Activated CD4-positive, alpha-beta T cell treated with anti-CD3 and anti-CD28 coated beads, Interleukin-2, amount 10 ng/mL, durations not matched to agents 24 days and 14 days (primary cell): ENCODE measurements at places on chromosomes 12 and 14. TPM values are rescaled to one million over a fixed set of nuclear protein-coding genes. Genes with fewer than 3 reads are reported as not detected.

Gene GRIP1
- 0.26 and 0.40 TPM in 2 replicates for total RNA-seq

- peaks cover 47% of the 10 kb centered on the region for H3K4me1 ChIP-seq
- H3K27me3 ChIP-seq: no peaks in the 10 kb centered on the region
- peak overlapping the region; percentile 24 for H3K4me3 ChIP-seq
These were observed 6.3 kb downstream of the FBXL14 start for GRCh38 chr12:1587927-1588574.

Gene AJUBA
- total RNA-seq: 2.4 and 2.7 TPM in 2 replicates

Gene MANSC4
- total RNA-seq: not detected in 2 replicates

DNA sequence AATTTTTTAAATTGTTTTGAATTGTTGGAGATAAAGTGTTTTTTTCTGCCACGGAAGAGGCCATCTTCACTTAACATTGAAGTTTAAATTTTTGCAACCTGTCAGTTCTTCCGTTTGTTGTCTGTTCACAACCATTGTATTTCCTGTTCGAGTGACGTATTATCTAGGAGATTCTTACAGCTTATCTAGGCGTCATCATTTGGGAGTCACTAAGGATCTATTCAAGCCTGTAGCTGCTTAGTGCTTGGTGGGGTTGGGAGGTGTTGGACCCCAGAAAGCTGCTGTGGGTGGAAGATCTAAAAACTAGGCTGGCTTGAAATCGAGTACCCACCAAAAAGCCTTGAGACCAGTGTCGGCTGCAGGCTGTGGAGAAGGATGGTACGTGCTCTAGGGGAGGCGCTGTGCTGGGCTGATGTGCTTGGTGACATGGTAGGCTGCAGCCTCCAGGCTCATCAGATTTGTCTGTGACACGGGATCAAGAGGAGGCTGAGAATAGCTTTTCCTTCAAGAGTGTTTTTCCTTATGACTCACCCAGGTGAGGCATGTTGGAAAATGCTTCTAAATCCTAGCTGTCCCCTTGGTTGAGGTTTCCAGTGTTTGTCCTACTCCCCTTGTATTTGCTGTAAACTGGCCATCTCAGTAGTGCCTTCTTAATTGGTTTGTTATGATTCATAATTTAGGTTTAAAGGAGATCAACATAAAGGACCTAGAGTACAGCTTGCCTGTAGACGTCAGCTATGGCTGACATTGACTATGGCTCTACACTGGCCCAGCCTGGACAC lies 57.8 kb downstream of the ATG14 start:
- no peaks in the 10 kb centered on the region for H3K27me3 ChIP-seq
- DNase-seq: peak; percentile 68
- H3K36me3 ChIP-seq: peaks cover 27% of the 10 kb centered on the region
- peak overlapping the region; percentile 93 for H3K27ac ChIP-seq
- peaks cover 36% of the 10 kb centered on the region for H3K4me1 ChIP-seq

GRCh38 chr14:96588410-96589257 lies 86.5 kb downstream of the PAPOLA start:
- no peak for DNase-seq
- H3K27ac ChIP-seq: no peak overlapping the region
- H3K27me3 ChIP-seq: peaks cover 30% of the 10 kb centered on the region
- H3K4me1 ChIP-seq: peaks cover 9% of the 10 kb centered on the region
- no peak overlapping the region for H3K4me3 ChIP-seq

DNA sequence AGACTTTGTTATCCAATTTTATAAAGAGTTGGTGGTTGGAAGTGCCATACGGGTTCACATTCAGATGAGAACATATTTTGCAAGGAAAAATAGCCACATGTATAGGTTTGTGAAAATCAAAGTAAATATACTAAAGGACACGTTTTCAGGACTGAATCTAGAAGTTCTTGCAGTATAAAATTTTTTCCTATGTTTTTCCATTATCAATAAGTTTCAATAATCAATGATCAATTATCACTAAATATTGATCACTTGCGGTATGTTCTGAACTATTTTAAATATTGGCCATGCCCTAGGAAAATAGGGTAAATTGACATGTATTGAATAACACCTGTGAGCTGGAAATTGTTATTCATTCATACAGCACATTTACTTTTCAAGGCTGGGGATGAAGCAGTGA lies 25.9 kb downstream of the ALG10B start:
- no peak for DNase-seq
- no peaks in the 10 kb centered on the region for H3K36me3 ChIP-seq
- no peak overlapping the region for H3K27ac ChIP-seq
- no peak overlapping the region for H3K4me3 ChIP-seq
- H3K27me3 ChIP-seq: no peaks in the 10 kb centered on the region

GRCh38 chr12:90899456-90900182 lies 55.4 kb downstream of the CCER1 start:
- no peak overlapping the region for H3K27ac ChIP-seq
- no peaks in the 10 kb centered on the region for H3K36me3 ChIP-seq
- no peak for DNase-seq
- no peaks in the 10 kb centered on the region for H3K27me3 ChIP-seq

Gene TAS2R13
- total RNA-seq: 1.1 and 1.3 TPM in 2 replicates

Gene PROX2
- total RNA-seq: not detected in 2 replicates

Gene MMP17
- total RNA-seq: 0.52 and 0.89 TPM in 2 replicates

Gene ARHGAP9
- total RNA-seq: 102 and 103 TPM in 2 replicates

Gene SOAT2
- not detected in 2 replicates for total RNA-seq

Gene ESPL1
- 71.8 and 76.7 TPM in 2 replicates for total RNA-seq

Gene IFT81
- 1.5 and 1.6 TPM in 2 replicates for total RNA-seq

Gene SYNDIG1L
- not detected in 2 replicates for total RNA-seq

GRCh38 chr14:27222671-27223070 lies 624.8 kb upstream of the NOVA1 start:
- no peak overlapping the region for H3K27ac ChIP-seq
- no peak overlapping the region for H3K4me3 ChIP-seq
- DNase-seq: no peak
- H3K27me3 ChIP-seq: no peaks in the 10 kb centered on the region

- H3K4me1 ChIP-seq: no peaks in the 10 kb centered on the region
- no peak overlapping the region for H3K4me3 ChIP-seq
- no peak overlapping the region for H3K27ac ChIP-seq
- no peak for DNase-seq
These were observed 233.3 kb upstream of the FLRT2 start for GRCh38 chr14:85296456-85297210.

DNA sequence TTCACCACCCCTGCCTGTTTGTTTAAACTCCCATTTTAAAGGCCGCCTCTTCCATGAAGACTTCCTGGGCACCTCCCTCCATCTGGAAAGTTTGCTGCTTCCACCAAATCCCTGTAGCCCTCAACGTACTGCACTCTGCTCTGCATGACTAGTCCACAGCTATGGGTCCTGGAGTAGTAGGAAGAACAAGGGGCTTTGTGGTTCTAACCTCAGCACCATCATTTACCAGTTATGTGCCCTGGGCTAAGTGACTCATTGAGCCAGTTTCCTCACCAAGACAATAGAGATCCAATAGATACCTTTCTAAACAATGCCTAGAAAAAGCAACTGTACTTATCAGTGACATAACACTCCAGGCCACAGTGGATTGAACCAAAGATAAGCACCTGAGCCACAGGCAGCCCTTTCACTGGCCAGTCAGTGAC lies 8.5 kb upstream of the LTBP2 start:
- peak overlapping the region; percentile 52 for H3K4me3 ChIP-seq
- peak; percentile 67 for DNase-seq
- peaks cover 47% of the 10 kb centered on the region for H3K4me1 ChIP-seq

Gene MSRB3
- total RNA-seq: not detected in 2 replicates

Gene MMP14
- 2.1 and 3.2 TPM in 2 replicates for total RNA-seq

Gene POLE
- total RNA-seq: 171 and 180 TPM in 2 replicates

DNA sequence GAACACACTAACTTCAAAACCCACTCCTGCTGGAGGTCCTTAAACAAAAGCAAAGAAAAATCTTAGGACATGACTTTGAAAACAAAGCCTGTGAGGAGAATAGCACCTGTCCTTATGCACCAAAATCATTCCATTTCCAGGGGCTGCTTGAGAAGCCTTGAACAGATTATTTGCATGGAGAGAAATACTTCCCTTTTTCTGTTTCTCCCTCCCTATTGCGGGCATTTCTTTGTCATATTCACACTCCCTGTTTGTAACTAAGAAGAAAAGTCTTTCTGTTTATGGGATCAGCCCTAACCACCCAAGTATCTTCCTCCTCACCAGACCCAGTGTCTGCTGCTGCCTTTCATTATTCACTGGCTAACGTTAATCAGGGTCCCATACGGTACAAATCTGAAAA lies 218.8 kb downstream of the DPF3 start:
- peaks cover 16% of the 10 kb centered on the region for H3K36me3 ChIP-seq
- H3K27me3 ChIP-seq: peaks cover 30% of the 10 kb centered on the region
- no peaks in the 10 kb centered on the region for H3K4me1 ChIP-seq
- H3K4me3 ChIP-seq: no peak overlapping the region
- DNase-seq: no peak
- H3K27ac ChIP-seq: no peak overlapping the region

DNA sequence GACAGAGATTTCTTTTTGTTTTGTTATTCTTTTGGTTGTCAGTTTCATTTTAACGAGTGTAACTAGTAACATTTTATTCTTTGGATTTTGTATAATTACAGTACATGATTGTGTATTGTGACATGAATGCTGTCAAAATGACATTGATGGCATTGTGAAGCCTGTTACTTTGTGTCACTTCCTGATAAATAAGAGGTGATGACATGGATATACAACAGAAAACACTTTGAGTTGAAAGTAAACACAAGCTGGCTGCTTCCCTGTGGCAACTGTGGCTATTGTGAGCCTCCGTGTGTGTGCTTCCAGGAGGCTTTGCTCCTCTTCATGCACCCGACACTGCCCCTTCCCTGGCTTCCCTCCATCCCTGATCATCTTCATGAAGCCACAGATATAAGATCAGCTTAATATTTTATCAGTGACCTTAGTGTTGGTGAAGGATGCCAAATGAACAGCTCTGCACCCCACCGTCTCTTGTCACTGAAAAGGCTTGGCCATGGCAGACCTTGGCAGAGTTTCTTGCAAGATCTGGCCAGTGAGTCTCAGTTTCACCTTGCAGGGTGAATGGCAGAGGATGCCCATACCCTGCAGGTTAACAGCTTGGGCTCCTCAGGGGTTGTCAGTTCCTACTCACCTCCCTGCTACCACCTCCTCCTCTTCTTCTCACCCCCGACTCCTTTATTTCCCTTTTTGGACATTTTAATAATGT lies 191.9 kb downstream of the EPS8 start:
- no peak for DNase-seq
- H3K27me3 ChIP-seq: no peaks in the 10 kb centered on the region
- no peak overlapping the region for H3K4me3 ChIP-seq
- peaks cover 2% of the 10 kb centered on the region for H3K4me1 ChIP-seq

DNA sequence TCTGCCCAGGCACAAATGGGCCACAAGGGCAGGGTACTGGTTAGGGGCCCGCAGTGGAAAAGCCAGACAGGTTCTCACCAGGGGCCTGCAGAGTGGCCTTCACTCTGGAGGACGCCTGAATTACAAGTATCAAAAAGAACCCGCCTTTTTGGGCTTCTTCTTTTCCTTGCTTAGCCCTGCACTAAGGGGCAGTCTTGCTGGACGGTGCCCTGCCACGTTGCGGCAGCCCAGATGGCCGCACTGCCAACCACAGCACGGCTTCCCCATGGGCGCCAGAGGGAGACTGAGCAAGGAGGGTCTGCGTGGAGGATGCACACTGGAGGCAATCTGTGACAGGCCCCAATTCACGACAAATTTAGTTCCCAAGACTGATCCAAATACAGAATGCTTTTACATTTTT lies 18.3 kb upstream of the CDK2AP1 start:
- no peak for DNase-seq
- peaks cover 26% of the 10 kb centered on the region for H3K36me3 ChIP-seq
- no peak overlapping the region for H3K4me3 ChIP-seq
- H3K27ac ChIP-seq: peak overlapping the region; percentile 34
- H3K27me3 ChIP-seq: no peaks in the 10 kb centered on the region
- H3K4me1 ChIP-seq: peaks cover 2% of the 10 kb centered on the region

DNA sequence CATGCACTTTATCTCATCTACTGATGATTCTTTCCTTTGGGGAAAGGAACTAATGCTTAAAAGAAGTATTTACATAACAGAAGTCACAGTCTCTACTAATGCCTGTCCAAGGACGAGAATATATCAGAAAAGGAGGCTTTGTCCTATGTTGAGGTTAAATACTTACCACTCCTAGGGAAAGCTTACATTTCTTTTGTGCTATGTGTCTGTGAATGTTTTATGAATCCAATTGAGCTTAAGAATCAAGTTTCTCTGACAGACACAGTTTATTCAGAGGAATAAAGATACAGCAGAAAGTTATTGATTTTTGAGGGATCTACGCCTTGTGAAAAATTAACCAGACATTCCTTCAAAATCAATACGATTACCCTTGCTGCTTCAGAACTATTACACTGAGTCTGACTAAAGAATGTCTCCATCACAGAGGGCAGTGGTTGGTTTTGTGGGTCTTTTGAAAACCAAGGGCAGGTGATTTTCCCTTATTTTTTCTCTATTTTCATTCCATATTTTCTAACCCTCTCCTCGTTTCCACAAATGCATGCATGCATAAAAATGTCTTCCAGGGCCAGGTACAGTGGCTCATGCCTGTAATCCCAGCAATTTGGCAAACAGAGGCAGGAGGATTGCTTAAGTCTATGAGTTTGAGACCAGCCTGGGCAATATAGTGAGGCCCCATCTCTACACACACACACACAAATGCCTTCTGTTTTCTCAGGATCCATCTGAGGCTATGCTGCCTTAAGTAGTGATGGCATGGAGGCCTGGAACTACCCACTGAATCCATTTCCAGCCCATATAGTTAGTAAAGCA lies 1095.1 kb downstream of the GALC start:
- H3K4me3 ChIP-seq: no peak overlapping the region
- H3K4me1 ChIP-seq: no peaks in the 10 kb centered on the region
- no peak overlapping the region for H3K27ac ChIP-seq
- H3K36me3 ChIP-seq: no peaks in the 10 kb centered on the region
- no peak for DNase-seq

Gene ALX1
- not detected in 2 replicates for total RNA-seq

- H3K4me1 ChIP-seq: no peaks in the 10 kb centered on the region
- H3K4me3 ChIP-seq: no peak overlapping the region
These were observed 197.2 kb downstream of the KIF26A start for GRCh38 chr14:104335611-104336010.

DNA sequence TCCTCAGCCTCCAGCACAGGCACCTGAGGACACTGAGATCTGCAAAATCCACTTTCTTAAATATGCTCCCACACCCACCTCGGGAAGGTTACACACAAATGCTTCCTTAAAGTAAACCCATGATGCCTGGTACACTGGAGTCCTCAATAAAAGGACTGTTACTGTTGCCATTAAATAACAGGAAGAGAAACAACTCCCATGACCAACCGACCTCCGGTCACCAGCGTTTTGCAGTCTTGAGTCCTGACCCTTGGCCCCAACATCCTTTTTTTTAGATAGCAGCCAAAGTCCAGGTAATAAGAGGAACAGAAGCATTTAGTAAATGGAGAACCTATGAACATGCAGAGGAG lies 42.4 kb downstream of the ITPK1 start:
- no peaks in the 10 kb centered on the region for H3K27me3 ChIP-seq
- H3K4me3 ChIP-seq: no peak overlapping the region
- peaks cover 30% of the 10 kb centered on the region for H3K4me1 ChIP-seq
- no peak for DNase-seq
- peaks cover 1% of the 10 kb centered on the region for H3K36me3 ChIP-seq
- H3K27ac ChIP-seq: no peak overlapping the region

Gene BBOF1
- 0.57 and 0.72 TPM in 2 replicates for total RNA-seq
